ENCODE measurements at places on chromosomes 5 and 9.

DNA sequence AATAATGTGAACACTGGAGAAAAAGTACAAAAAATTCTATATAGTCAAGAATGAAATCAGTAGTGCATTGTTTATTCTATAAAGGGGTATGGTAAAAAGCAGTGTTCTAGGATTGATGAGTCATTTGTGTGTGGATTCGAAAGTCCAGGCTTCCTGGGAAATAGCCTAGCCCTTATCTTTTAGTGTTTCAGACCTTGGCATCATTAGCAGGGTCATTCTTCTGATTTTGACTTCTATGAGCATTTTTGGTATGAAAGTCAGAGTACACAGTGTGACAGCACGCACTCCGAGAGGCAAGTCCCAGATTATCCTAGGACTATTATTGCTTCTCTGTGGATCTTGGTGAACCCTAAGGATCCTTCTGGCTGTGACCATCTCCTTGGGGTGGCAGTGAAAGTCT, 16.9 kb downstream of the PCSK5 start:
- DNase-seq = no peak

DNA sequence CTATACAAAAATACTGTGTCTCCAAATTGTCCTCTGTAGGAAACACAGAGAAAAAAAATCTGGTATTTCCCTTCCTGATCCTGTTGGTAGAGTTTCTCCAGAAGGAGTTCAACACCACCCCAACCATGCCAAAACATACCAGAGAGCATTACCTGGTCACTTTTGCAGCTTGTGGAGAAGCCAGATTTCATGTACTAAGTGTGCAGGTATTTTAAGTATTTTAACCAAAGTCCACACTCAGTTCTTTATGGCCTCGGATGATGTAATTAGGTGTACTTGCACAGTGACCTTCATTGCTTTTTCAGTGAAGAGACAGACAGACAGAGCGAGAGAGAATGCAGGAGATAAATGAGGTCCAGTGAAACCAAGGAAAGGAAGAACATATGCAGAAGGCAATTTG, 2046.8 kb upstream of the CDH9 start:
- no peak for DNase-seq

DNA sequence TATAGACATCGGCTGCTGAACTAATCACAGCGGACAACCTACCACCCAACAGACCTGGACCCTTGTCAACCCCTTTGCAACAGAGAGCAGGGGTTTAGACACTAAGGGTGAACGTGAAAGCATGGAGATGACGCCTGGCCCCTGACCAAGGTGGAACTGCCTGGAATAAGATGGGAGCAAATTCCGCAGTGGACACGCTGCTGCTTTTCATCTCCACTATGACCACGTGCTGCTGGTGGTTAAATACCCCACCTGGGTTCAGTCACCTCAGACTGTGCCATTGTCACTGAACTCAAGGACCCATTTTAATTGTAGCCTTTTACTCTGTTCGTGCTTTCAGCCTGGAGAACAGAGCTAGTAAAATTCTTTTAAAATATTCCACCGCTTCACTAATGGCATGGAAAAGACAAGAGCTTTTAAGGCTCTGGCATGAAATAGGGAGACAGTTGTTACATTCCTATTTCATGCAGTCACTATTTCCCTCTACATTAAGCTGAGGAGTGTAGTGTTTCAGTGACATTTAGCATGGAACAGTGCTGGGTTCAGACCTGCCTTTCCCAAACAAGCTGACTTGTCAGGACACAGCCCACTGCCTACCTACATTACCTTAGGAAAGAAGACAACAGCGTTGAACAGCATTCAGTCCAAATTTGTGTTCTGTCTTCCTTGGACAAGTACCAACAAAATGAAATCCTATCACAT, 96.8 kb downstream of the ANKRD18B start:
- peak; percentile 54 for DNase-seq

- DNase-seq = no peak
Measured at GRCh38 chr9:81633952-81634854, 55.1 kb downstream of the TLE1 start.

DNA sequence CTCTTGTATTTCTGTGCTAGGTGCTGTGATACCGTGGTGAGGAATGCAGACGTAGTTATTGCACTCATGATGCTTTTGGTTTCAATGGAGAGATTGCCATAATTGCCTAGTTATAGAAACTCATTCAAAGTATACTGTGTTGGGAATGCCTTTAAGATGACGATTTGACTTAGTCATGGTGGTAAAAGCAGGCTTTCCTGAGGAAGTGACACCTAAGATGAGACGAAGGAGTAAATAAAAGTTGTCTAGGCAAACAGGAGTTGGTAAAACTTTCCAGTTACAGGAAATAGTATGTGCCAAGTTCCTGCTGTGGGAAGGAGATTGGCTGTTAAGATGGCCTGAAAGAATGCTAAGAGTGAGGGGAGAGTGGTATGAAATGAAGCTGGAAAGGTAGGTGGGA, 48.1 kb downstream of the FOCAD start:
- DNase-seq = no peak

- no peak for DNase-seq
Measured at GRCh38 chr5:72511774-72512592, 4.8 kb upstream of the ZNF366 start.

- DNase-seq = no peak
Measured at GRCh38 chr5:95086927-95087815, 197.7 kb downstream of the MCTP1 start.

GRCh38 chr9:82799286-82799685, 263.7 kb downstream of the RASEF start:
- DNase-seq = no peak

GRCh38 chr5:61824396-61824795, 481.6 kb upstream of the KIF2A start:
- DNase-seq = no peak

DNA sequence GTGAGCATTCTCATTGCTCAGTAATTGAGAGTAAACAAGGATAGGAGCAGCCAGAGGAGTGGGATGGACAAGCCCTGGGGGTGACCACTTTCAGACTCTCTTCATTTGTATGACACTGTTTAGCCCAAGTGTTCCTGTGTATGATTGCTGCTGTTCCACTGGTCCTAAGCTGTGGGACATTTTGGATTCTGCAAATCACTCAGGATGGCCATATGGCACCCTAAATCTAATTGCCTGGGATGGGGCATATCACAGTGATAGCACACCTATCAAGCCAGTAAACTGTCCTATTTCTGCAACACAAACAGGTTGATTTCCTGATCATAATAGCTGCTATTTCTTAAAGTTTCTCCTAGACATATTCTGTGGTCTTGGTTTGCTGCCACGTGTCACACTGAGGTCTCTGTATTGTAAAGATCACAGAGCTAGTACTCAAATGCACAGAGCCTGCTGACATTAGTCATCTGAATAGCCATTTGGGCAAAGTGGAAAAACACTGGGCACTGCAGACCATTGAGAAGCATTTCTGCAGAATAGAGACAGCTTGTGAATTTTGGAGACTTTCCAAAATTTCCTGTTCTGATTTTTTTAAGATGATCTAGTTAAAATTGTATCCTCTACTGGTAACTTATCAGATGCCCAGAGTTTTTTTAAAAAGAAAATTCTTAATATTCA, 320.2 kb downstream of the RFX3 start:
- DNase-seq = no peak

GRCh38 chr5:89996890-89997289, 412.7 kb downstream of the CETN3 start:
- no peak for DNase-seq

- no peak for DNase-seq
Measured at GRCh38 chr9:25381141-25381540, 297.1 kb downstream of the TUSC1 start.
